Kidney (tissue), 22 donors: ENCODE measurements at places on chromosomes 6 and 20.

DNA sequence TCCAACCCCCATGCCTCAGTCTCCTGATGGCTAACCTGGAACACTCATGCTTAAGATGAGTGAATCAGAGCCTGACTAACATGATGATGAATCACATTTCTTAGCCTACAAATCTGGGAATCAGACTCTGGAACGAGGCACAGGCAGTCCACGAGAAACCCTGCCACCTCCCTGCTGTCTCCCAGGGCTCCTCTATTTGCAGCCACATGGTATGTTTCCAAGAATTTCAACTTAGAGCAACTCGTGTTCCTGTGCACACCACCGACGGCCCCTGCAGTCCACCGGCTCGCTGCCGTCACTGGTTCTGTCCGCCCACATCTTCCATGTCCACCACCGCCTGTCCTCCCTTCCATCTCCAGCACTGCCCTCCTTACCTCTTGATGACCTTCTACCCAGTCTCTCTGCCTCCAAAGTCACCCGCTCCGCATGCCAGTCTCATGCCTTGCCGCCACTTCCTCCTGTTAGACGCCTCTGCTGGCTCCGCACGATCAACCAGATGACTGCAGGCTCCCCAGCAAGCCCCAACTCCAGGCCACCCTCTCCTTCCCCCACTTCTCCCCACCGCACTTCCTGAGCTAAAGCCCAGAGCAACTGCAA lies 87.6 kb downstream of the AGPAT4 start:
- DNase-seq = no peak

GRCh38 chr6:25489399-25489798 lies 162.6 kb upstream of the SCGN start:
- DNase-seq = no peak

DNA sequence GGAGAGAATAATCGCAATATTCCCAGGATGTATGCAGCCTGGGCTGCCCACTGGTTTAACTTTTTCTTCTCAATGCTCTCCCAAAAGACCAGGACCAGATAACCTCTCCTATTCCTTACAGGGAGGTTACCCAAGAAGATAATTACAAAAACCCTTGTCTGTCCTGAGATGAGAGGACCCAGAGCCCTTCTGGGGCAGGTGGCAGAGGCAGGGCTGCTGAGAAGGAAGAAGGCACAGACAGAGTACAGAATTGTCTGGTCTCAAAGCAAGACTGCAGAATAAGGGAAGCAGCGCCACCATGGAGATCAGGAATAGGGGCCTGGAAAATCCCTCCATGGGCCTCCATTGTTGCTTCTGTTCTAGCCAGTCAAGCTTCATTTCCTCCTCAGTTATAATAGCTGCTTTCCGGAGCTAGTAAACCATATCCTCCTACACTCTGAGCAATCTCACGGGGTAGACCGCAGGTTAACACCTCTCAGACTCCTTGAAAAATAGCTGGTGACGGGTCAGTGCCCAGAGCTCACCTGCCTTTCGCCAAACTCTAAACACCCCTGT lies 463 bp upstream of the HLA-DMB start:
- DNase-seq = peak; percentile 73

- peak; percentile 79 for DNase-seq
Measured at GRCh38 chr20:2800521-2801285, at the start of gene CPXM1. CPXM1 (minus strand) TSS chr20:2800627; CDS start chr20:2800572, 55 bp downstream.

DNA sequence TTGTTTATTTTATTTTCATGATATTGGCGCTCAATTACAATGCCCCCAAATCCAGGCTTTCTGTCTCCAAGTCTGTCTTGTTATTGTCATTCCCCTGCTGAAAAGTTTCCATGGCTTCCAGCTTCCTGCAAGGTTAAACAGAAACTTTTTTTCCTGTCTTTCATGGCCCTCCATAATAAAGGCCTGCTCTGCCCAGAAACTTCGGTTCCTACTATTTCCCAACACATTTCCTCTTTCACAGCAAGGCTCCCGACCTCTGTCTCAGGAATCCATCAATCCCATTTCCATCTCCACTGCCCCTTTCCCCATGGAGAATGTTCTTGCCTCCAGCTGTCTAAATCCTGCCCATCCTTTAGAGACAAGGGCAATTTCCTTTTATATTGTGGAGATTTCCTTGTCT lies 365.2 kb upstream of the JARID2 start:
- no peak for DNase-seq

- no peak for DNase-seq
Measured at GRCh38 chr6:21918041-21918440, 324.5 kb downstream of the SOX4 start.

DNA sequence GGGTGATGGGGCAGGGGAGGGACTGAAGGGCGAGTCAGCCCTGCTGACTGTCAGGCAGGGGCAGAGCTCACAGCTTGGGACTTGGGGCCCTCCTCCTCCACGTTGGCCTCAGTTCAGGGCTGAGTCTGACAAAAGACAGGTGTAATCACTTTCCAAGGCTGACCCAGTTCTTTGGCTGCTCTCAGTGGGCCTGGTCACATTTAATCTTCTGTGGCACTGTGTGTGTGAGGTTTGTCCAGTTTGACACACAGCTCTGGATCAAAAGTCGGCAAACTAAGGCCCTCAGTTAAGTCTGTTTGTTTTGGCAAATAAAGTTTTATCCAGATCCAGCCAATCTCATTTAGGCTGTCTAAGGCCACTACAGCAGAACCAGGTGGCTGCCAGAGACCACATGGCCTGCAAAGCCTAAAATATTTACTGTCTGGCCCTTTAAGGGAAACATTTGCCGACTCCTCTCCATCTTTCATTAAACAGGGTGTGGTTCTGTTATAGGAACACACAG lies 5.1 kb upstream of the MAP1LC3A start:
- peak; percentile 46 for DNase-seq

GRCh38 chr6:136736281-136736960 lies 55.9 kb downstream of the MAP3K5 start:
- DNase-seq = no peak
